ENCODE measurements at places on chromosomes 6 and 20.

DNA sequence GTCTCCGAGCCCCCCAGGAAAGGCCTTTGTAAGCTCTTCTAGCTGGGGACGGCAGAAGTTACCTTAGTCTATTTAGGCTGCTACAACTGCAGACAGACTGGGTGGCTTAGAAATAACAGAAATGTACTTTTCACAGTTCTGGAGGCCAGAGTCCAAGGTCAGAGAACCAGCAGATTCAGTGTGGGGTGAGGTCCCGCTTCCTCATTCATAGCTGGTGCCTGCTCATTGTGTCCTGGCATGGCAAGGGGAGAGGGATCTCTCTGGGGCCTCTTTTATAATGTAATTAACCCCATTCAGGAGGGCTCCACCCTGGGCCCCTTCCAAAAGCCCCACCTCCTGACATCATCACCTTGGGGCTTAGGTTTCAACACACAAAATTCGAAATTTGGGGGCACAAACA, 315.1 kb downstream of the CDH4 start:
- DNase-seq, result no peak

DNA sequence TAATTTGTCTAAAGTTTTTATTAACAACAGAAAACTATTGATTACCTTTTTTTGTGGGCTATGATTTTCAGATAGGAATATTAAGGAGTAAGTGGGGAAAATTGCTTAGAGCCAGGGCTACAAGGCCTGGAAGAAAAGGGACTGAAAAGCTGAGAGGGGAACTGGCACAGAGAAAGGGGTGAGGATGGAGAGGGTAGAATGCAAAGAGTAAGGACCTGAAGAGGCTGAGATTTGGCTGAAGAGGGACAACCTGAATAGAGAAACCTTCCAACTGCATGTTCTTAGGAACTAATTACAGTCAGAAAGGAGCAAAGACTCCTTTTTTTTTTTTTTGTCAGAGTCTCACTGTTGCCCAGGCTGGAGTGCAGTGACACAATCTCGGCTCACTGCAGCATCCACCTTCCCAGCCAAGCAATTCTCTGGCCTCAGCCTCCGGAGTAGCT, 16.7 kb downstream of the BTN2A1 start:
- DNase-seq, result no peak

DNA sequence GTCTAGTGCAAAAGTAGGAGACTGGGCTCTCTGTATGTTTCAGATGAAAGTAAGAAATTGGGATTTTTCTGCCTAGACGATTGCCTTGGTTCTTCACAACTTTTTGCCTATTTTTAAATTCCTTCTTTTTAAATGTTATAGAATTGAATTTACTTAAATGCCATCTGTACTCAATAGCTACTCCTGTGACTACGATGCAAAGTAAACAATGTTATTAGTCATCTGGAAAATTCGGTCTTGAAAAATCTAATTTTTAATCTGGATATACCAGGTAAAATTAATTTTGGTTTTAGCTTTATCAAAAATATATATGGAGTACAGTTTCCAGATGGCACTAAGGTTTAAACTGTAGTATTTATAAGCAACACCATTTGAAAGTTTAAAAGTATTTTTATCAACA, 472.2 kb downstream of the UTRN start:
- no peak for DNase-seq

- peak; percentile 59 for DNase-seq
Measured at GRCh38 chr6:20092071-20092566, 120.2 kb downstream of the MBOAT1 start.

GRCh38 chr6:13425943-13426931, 61.2 kb downstream of the GFOD1 start:
- no peak for DNase-seq

DNA sequence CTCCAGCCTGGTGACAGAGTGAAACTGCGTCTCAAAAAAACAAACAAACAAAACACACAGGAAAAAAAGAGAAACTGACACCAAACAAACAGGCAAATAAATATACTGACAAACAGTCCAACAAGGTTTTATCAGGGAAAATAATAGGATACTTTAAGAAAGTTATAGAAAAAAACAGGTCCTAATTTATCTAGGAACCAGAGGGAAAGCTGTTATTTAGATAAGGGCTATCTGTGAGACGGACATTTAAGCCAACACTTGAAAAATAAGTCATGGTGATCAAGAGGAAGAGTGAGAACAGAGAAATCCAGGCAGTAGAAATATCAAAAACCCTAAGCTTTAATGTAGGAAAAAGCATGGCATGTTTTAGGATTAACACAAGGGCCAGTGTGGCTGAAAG, 68.9 kb downstream of the FAM217A start:
- no peak for DNase-seq

- peak; percentile 83 for DNase-seq
Measured at GRCh38 chr6:134097114-134097707, 44.8 kb upstream of the SLC2A12 start.

DNA sequence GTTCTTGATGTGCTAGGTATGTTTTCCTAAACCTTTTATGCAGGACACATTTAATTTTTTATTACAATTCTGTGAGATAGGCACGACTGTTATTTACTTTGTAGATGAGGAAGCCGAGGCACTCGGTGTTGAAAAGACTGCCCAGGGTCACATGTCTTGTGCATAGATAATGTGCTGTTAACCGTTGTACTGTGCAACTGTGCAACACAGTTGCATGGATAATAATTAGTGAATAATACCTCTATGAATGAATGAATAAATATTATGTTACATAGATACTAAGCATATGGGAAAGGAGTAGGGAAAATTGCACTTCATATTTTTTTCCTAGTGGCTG, 60.3 kb upstream of the DEK start:
- peak; percentile 32 for DNase-seq

- DNase-seq, result peak; percentile 82
Measured at GRCh38 chr6:46220352-46221221, 49.8 kb upstream of the ENPP5 start.

GRCh38 chr6:26660000-26660361, 435 bp upstream of the ZNF322 start:
- DNase-seq, result peak; percentile 25

- DNase-seq, result peak; percentile 63
Measured at GRCh38 chr6:166707045-166707444, 80.0 kb upstream of the RPS6KA2 start.

- no peak for DNase-seq
Measured at GRCh38 chr20:8385247-8385646, 253.2 kb downstream of the PLCB1 start.
